NCI-H187 (cell line): ENCODE measurements at places on chromosomes 2 and 18.

DNA sequence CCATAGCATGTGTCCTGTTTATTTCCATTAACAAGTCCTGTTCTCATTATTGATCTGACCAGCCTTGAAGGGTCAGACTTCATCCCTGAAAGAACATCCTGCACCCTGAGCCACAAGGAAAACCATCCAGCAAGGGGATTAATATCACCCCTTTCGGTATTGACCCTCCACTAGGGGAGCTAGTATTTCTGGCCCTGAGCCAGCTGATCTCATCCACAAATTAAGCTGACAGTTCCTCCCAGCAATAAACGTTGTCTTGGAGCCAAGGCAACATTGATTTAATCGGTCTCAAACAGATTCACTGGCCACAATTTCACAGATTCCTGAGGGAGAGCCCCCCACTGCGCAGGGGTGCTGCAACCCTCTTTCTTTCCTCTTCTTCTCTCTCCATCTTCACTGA lies 353.1 kb upstream of the FANCL start:
- DNase-seq = no peak

DNA sequence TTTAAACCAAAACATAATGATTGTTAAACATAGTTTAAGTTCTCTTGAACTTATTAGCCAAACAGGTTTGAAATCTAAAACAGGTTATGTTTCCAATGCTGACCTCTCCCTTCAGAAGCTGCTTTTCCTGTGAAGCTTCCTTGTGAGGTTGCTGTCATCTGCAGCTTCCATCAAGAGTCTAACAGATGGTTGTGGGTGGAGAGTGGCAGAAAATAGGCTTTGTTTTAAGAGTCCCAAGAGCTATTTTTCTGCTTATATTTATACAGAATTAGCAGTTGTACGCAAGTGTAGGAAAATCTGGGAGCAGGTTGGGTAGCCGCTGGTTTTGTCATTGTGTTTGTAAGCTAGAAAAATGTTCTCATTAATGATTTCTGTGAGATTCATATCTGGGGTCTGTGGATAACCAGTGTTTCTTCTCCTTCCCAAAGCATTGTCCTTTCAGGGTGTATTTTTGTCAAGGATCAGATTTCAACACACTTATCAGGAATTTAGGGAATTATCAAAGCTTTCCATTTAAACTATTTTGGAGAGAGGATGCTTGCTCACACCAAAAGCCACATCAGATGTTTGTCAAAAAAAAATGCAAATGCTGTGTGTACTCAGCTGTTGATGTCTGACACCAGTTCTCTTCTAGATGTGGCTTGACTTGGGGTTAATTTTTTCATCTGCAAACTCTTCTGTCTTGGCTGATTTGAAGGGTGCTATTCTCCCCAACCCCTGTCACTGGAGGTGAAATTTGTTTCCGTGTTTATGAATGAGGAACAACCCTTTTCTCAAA lies 78.1 kb upstream of the KIF5C start:
- no peak for DNase-seq

GRCh38 chr2:189002079-189002478 lies 27.9 kb downstream of the COL3A1 start:
- DNase-seq = no peak

DNA sequence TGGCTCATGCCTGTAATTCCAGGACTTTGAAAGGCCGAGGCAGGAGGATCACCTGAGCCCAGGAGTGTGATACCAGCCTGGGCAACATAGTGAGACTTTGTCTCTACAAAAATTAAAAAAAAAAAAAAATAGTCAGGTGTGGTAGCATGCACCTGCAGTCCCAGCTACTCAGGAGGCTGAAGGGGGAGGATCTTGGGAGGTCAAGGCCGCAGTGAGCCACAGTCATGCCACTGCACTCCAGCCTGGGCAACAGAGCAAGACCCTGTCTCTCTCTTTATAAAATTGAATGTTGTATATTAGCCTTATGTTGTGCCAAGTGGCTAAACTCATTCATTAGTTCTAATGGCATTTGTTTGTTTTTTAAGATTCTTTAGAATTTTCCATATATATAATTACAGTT lies 207.7 kb upstream of the COPS8 start:
- no peak for DNase-seq
